Hypothalamus (tissue), 51 donors: ENCODE measurements at places on chromosomes 6 and 20.

DNA sequence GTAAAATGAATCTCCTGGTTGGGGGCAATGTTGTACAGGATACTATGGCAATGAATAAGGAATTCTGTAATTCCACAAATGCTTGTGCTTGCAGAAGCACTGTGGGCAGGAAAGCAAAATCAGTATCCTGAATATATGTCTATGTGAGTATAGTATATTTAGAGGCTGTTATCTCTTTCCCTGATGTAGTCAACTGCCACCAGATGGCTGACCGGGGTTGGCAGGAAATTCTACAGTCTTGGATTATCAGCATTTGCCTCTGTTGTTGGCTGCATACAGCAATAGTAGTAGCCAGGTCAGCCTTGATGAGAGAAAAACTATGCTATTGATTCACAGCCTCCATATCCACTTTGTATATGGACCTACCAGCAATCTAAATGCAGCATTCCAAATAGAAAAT, 425.1 kb upstream of the JAG1 start:
- DNase-seq, result no peak

DNA sequence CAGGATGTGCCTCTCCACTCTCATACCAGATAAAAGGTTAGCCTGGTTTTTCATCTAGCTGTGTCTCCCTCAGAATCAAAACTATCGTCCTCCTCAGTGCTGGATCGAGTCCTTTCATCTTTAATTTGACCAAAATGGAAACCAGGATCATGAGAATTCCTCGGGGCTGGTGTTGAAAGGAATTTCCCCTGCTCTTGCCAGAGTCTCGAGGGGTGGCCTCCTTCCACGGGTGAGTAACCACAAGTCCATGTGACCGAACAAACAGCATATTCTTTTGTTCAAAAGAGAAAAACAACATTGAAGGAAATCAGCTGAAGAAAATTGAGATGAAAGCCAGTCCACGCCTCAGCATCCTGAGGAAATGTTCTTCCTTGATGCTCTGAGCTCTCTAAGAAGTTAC, 165.9 kb upstream of the CDYL start:
- no peak for DNase-seq

DNA sequence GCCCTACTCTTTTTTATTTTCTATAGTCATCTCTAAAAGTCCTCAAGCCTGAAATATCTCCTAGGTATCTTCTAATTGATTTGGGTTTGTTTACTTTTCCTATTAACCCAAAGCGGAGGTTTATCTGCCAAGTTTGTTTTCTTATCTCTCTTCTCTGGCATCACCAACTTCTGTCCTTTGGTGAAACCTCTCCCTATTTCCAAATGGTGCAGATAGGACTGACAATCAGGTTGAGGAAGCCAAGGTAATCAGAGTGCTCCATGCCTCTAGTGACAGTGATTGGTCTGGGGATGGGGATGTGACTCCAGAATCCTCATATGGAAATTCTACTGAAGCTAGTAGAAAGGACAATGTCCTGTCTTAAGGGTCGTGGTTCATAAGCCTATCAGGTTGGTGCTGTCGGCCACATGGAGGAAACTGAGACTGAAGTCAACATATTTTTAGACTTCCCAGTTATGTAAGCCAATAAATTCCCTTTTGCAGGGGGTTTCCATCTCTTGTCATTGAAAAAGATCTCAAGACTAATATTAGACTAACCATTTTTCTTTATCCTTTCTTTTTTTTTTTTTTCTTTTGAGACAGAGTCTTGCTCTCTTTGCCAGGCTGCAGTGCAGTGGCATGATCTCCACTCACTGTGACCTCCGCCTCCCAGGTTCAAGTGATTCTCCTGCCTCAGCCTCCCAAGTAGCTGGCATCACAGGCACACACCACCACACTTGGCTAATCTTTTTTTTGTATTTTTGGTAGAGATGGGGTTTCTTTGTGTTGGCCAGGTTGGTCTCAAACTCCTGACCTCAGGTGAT, 28.0 kb downstream of the KIF6 start:
- DNase-seq, result no peak

GRCh38 chr6:79240509-79240908, 6.0 kb upstream of the HMGN3 start:
- DNase-seq, result no peak

GRCh38 chr20:47610247-47610944, 108.7 kb downstream of the NCOA3 start:
- no peak for DNase-seq
